ENCODE measurements at places on chromosomes 7 and 10.

DNA sequence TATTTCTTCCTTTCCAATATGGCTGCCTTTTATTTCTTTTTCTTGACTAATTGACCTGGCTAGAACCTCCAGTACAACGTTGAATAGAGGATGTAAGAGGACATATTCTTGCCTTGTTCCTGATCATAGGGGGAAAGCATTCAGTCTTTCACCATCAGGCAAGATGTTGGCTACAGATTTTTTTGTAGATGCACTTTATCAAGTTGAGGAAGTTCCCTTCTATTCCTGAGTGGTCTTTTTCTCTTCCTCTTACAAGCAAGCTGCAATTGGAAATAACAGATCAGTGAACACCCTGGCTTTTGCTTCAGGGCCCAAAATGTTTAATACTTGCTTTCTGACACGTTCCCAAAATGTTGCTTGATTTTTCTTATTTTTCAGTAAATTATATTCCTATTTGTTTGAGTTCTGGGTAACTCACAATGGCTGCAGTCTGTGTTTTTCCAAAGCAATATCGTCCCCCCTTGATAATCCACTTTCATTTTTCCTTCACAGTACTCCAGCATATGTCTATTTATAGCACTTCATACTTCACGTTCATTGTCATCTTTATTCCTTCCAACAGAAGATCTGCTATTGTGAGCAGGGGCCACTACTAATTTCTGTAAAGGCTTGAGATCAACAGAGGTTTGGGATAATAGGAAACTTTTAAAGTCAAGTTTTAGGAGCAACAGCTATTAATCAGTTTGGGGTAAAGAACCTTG lies 11.7 kb downstream of the CPEB3 start:
- no peak for DNase-seq

DNA sequence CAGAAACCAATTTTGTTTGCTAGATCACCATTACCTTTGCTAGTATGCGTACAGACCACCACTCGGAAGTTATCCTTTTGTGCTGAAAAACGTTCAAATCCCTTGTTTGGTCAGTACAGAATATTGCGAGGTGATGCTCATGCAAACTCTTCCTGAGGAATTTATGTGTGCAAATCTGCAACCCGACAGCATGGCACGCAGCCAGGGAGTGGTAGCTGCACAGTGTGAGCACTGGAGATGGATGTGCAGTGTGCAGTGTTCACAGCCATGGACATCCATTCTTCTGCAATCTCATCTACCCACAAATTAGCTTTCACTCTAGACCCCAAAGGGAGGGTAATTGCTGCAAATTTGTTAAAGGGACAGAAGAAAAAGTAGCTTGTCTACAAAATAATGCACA lies 72.2 kb downstream of the CACUL1 start:
- DNase-seq = no peak

- no peak for DNase-seq
Observed at GRCh38 chr7:42876182-42877068, 35.4 kb downstream of the C7orf25 start.

DNA sequence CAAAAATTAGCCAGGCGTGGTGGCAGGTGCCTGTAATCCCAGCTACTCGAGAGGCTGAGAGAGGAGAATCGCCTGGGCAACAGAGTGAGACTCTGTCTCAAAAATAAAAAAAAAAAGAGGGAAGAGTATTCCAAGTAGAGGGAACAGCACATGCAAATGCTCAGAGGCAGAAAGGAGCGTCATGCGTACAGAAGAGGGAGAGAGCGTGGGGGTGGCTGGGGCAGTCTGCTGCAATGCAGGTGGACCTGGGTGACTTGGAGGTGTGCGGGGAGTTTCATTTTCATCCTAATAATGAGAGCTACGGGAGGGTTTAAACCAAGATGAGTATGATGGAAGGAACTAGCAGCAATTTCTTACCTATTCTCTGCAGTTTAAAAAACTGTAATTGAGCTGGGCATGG lies 28.8 kb downstream of the CLIP2 start:
- no peak for DNase-seq

DNA sequence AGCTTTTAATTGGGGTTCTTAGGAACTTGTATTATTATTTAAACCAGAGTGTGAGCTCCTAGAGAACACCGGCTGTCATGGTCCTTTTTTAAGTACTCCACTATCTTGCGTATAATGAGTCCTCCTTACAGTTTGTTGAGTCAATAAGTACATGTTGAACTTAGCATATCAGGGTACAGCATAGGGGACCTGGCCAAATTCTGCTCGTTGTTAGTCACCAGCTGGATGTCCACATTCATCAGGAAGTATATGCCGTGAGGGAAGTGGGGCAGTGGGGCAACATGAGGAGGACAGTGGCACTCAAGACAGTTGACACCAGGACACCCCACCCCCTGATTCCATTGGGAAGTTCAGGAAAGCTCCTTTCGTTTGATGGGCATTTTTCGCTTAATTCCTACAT lies 16.6 kb downstream of the RPP30 start:
- no peak for DNase-seq

DNA sequence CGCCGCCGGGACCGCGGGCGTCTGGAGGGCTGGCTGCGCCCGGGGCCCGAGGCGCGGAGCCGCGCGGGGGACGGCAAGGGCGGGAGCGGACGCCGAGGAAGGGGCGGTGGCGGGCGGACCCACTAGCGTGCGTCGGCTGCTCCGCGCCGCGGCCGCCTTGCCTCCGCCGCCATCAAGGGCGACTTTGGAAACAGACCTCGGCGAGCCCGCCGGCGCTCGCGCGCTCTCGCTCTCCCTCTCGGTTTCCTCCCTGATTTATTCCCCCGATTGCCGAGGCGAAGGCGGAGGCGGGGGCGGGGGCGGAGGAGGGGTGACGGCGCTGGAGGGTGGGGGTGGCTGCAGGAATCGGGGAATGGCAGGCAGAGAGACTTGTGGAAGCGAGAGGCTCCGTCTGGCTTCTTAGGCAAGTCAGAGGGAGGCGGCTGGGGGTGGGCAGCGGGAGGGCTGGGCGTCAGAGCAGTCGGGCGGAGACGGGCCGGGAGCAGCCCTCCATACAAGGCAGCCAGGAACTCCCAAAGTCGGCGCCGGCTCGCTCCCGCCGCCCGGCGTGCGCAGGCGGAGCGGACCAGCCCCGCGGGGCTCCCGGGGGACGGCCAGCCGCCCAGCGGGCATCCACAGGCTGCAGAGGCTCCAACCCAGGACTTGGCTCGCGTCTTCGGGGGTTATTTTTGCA lies at the start of gene CACNA2D1:
Gene CACNA2D1, minus strand, starts transcription at position 231 of the 673 bp plus-strand sequence.
- peak; percentile 80 for DNase-seq

DNA sequence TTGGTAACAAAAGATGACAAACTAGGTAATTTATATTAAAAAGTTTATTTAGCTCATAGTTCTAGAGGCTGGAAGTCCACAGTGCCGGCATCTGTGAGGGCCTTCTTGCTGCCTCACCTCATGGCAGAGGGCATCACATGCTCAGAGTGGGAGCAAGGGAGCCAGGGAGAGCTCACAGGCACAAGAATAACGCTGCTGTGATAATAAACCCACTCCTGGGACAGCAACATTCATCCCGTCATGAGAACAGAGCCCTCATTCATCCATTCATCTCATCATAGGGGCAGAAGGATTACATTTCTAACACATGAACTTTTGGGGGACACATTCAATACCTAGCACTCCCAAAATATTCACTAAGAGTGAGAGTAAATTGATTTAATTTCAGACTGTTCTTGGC lies 170.6 kb upstream of the AKR1E2 start:
- DNase-seq = no peak

GRCh38 chr7:27424231-27424630 lies 181.6 kb downstream of the EVX1 start:
- no peak for DNase-seq

DNA sequence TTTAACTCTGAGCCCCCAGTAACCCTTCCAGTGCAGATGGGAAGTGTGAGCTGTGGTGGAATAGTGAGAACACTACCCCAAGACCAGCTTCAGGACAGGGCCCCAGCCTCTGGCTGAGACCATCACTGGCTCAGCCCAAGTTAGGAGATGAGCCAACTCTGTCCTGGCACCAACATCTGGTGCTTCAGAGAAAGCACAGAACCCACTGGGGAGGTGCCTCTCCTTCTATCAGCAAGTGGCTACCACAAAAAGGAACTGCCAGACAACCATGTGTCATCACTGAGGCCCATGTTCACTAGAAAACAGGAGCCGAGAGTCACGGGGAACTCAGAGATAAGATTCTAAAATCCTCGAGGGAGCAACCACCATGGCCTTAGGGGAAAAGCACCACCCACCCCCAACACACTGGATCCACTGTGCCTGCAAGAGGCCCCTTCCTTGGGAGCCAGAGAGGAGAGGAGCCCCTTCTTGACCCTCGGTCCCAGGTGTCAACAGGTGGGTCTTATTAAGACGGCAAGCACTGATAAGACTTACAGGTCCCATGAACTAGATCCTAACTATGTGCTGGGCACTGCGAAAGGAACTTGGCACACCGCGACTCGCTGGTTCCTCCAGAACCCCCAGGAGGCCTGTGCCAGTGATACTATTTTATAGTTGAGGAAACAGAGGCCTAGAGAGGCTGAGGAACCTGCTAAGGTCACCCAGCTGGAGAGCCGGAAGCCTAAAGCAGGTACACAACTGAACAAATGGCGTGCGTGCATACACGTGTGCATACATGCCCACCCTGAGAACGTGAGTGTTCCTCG lies 102.7 kb downstream of the FAM53B start:
- no peak for DNase-seq

- DNase-seq = no peak
Observed at GRCh38 chr7:108503112-108504026, 22.6 kb downstream of the PNPLA8 start.

- no peak for DNase-seq
Observed at GRCh38 chr7:139341776-139342226, 664 bp downstream of the FMC1 start.

DNA sequence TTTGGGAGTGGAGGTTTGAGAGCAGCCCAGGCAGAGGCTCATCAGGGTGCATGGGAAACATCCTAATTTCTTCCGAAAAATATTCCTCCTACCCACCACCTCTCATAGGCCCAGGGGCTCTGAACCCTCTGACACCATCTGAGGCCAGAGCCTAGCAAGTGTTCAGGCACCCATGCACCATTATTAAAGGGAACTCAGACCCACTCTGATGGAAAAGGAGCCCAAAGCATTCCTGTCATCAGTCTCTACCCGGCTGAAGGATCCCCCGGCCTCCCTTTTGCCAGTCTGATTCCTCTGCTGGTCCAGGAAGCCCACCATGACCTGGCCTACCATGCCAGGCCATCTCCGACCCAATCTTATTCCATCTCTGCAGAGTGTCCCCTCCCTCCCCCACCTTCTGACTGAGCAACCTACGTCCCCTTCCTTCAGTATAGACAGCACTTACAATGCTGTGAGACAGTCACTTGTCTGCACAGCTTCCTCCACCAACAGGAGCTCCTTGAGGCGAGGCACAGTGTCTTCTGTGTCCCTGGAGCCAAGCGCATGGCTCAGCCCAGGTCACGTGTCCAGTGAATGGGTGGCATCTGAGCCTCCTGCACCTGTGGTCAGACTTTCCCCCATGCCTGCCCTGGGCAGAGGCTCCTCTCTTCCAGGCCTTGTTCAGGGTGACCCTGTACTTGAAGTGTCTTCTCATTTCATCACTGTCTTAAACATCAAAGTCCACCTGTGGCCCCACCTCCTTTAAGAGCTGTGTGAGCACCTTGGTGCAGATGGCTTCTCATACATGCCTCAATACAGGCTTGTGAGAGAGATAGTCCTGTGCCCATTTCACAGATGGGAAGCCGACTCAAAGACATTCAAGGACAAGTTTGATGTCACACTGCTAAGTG lies 889 bp upstream of the GPR15LG start:
- no peak for DNase-seq

GRCh38 chr10:32454148-32454547 lies 8.2 kb downstream of the CCDC7 start:
- no peak for DNase-seq

- no peak for DNase-seq
Observed at GRCh38 chr10:116198676-116199035, 74.3 kb downstream of the GFRA1 start.

DNA sequence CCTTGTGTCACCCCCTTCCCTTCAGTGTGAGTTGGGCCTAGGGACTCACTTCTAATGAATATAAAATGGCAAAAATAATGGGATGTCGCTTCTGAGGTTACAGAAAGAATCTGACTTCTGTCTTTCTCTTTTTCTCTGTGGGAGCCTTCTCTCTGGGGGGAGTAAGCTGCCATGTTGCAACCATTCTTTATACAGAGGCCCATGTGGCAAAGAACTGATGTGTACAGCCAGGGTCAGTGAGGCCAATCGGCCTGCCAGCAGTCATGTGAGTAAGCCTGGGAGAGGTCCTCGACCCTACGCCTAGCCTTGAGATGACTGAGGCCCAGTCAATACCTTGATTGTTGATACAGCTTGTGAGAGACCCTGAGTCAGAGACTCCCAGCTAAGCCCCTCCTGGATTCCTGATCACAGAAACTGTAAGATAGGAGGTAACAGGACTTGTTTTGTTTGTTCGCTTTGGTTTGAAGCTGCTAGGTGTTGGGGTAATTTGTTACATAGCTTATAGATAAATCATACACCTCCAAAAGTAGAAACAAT lies 1.7 kb downstream of the TCAF1 start:
- no peak for DNase-seq

DNA sequence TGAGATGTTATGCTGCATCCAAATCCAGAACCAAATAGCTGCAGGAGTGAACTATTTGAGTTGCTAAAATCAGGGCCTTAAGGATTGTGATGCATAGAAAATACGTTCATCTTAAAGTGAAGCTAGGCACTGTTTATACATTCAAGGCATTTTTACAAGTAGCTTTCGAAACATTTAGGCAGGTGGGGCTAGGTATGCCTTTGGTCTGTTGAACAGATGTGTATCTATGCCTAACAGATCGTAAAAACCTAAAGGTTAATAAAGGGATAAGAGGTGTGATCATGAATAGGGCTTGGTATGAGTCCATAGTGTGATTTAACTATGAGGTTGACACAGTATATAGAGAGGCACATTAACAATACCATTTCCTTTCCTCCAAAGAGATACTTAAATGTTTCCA lies 262.5 kb downstream of the SEMA3D start:
- DNase-seq = no peak

DNA sequence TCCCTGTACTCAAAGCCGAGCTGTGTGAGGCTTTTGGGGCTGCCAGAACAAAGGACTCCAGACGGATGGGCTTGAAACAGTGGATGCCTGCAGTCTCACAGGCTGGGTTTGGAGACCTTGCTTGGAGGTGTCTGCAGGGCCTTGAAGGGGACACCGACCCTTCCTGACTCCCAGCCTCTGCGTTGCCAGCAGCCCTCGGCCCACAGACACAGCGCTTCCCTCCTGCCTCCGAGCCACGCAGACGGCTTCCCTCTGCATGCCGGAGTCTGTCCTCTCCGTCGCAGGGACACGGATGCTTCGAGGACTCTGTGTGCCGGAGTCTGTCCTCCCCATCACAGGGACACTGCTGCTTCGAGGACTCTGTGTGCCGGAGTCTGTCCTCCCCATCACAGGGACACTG lies 524.7 kb downstream of the DNAJB6 start:
- DNase-seq = no peak

- DNase-seq = no peak
Observed at GRCh38 chr10:117980216-117980615, 66.5 kb downstream of the RAB11FIP2 start.

- DNase-seq = no peak
Observed at GRCh38 chr10:15444105-15445005, 73.3 kb upstream of the FAM171A1 start.
